ENCODE measurements at places on chromosomes 4 and X. TPM values are rescaled to one million over a fixed set of nuclear protein-coding genes. Genes with fewer than 3 reads are reported as not detected.

The TMEM271 gene
- total RNA-seq = not detected

The SLC9B1 gene
- 0.72 TPM for total RNA-seq

The IBSP gene
- not detected for total RNA-seq

The DCAF12L2 gene
- not detected for total RNA-seq

The FAM184B gene
- total RNA-seq = not detected

The GRIA3 gene
- 1.1 TPM for total RNA-seq

The FAT1 gene
- 35.3 TPM for total RNA-seq

The SLC49A3 gene
- 9.4 TPM for total RNA-seq
